ENCODE measurements at places on chromosomes 16 and 17. TPM values are rescaled to one million over a fixed set of nuclear protein-coding genes. Genes with fewer than 3 reads are reported as not detected.

DNA sequence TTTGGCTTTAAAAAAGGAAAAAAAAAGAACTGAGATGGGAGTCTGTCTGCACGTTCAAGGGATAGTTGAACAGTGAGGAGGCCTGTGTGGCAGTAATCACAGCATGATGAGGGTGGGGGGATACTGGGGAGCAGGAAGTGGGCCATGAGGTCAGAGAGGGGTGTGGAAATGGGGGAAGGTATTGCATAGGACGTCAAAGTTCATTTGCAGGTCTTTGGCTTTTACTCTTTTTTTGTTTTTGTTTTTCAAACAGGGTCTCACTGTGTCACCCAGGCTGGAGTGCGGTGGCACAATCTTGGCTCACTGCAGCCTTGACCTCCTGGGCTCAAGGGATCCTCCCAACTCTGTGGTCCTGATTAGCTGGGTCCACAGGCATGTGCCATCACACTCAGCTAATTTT is 19.0 kb downstream of the WWP2 start:
- H3K4me3 ChIP-seq, result no peak overlapping the region
- no peak overlapping the region for H3K27ac ChIP-seq
- DNase-seq, result no peak
- peaks cover 9% of the 10 kb centered on the region for H3K36me3 ChIP-seq
- no peaks in the 10 kb centered on the region for H3K27me3 ChIP-seq

- peaks cover 5% of the 10 kb centered on the region for H3K4me1 ChIP-seq
- H3K27me3 ChIP-seq, result peaks cover 10% of the 10 kb centered on the region
- DNase-seq, result peak; percentile 88
- no peak overlapping the region for H3K27ac ChIP-seq
Observed at GRCh38 chr17:68600067-68600930, 868 bp downstream of the FAM20A start.

DNA sequence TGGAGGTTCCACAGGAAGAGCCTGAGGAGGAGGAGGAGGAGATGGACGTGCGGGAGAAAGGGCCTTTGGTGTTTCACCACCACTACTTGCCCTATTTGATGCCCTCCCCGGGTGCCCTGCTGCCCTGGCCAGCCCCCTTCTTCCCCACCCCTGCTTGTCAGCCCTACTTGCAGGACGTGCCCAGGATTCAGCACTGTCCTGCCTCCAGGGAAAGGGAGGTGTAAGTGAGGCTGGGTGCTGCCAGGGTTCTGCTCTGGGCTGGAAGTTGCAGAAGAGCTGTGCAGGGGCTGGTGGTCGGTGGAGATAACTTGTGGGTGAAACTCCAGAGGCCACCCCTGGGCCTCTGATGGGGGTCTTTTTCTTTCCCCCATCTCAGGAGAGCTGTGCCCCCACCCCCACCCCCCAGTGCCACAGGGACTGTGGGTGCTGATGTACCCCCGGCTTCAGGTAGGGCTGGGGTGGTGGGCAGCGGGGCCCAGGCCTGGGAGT is 3.0 kb downstream of the PRR29 start:
- H3K36me3 ChIP-seq, result no peaks in the 10 kb centered on the region
- no peak overlapping the region for H3K27ac ChIP-seq

DNA sequence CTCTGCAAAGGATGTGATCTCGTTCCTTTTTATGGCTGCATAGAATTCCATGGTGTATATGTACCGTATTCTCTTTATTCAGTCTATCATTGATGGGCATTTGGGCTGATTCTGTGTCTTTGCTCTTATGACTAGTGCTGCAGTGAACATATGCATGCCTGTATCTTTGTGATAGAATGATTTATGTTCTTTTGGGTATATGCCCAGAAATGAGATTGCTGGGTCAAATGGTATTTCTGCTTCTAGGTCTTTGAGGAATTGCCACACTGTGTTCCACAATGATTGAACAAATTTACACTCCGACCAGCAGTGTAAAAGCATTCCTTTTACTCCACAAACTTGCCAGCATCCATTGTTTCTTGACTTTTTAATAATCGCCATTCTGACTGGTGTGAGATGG is 60.2 kb upstream of the ADORA2B start:
- no peak for DNase-seq
- no peak overlapping the region for H3K27ac ChIP-seq
- H3K27me3 ChIP-seq, result no peaks in the 10 kb centered on the region
- H3K4me3 ChIP-seq, result no peak overlapping the region
- H3K36me3 ChIP-seq, result no peaks in the 10 kb centered on the region

- no peaks in the 10 kb centered on the region for H3K27me3 ChIP-seq
- no peak overlapping the region for H3K4me3 ChIP-seq
- H3K27ac ChIP-seq, result no peak overlapping the region
- no peak for DNase-seq
- H3K36me3 ChIP-seq, result peaks cover 3% of the 10 kb centered on the region
Observed at GRCh38 chr17:74062234-74062633, 141.2 kb upstream of the RPL38 start.

- no peaks in the 10 kb centered on the region for H3K4me1 ChIP-seq
- H3K27ac ChIP-seq, result no peak overlapping the region
- no peak overlapping the region for H3K4me3 ChIP-seq
- no peaks in the 10 kb centered on the region for H3K27me3 ChIP-seq
- DNase-seq, result no peak
- peaks cover 4% of the 10 kb centered on the region for H3K36me3 ChIP-seq
Observed at GRCh38 chr16:86707171-86707570, 128.8 kb downstream of the FOXL1 start.

The SNAI3 gene
- 3.2 TPM for total RNA-seq

The TRPV3 gene
- 1.2 TPM for total RNA-seq
